ENCODE measurements at places on chromosomes 11 and 22.
A peak's percentile ranks its signal among the peaks of the same experiment; 100 is the strongest.

DNA sequence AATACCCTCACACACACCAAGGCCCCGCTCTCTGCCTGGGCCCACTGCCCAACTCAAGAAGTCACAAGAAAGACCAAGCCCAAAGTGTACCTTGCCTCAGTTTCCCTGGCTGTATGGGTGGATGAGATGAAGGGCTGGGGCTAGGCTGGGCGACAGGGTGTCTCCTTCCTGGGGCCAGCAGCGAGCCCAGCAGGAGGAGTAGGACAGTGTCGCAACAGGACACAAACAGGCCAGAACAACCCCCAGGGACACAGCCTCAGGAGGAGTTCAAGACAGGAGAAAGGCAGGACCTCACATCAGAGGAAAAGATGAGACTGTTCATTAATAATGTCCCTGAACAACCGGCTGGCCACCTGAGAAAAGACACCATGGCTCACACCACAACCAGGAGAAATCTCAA, 13.3 kb downstream of the CSNK1E start:
- DNase-seq: no peak

DNA sequence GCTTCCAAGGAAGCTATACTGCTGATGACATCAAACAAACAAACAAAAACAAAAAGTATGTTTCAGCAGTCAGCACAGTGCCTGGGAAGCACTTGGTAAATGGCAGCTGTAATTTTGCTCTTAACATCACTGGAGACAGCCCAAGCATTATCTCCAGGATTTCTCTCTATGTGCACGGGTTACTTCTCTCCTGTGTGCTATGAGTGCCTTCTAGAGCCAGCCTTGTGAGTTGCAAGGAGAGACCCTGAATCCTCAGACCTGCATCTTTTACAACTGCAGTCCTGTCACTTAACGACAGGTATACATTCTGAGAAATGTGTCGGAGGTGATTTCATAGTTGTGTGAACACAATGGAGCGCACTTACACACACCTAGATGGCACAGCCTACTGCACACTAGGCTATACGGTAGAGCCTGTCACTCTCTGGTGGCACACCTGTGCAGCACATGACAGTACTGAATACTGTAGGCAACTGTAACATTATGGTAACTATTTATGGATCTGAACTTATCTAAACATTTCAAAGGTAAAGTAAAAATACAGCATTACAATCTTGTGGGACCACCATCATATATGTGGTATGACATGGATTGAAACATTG, 662.5 kb upstream of the B3GAT1 start:
- no peak for DNase-seq

- DNase-seq: peak; percentile 50
Measured at GRCh38 chr22:33579448-33580093, 340.7 kb downstream of the LARGE1 start.

DNA sequence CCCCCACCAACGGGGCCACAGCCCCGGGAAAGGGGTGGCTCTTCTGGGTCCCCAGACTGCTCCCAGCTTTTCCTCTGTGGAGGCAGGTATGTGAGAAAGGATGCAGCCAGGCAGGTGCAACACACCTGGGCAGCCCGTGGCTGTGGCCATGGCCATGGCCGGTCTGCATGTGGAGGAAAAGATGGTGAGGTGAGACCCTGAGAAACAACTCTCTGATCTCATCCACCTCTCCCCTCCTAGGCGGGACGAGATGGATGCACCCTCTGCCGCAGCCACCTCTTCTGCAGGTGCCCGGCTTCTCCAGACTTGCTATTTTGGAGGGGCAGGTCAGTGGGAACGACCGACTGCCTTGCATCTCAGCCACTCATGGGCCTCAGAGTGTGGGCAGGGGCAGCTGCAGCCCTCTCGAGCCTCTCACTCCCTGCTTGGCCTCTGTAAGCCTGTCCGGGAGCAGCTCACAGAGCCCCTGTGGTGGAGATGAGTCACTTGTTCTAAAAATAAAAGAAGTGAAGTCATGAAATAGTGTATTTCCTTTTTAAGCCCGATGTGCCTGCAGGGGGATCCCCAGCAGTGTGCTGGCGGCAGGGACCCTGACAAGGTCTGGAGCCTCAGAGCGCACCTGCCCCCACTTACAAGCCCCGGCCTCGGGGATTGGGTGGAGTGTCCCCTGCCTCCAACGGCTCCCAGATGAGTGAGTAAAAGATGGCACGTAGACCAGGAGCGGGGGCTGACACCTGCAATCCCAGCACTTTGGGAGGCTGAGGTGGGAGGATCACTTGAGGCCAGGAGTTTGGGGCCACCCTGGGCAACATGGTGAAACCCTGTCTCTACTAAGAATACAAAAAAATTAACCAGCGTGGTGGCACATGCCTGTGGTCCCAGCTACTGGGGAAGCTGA, 10.7 kb downstream of the SMIM38 start:
- peak; percentile 60 for DNase-seq

DNA sequence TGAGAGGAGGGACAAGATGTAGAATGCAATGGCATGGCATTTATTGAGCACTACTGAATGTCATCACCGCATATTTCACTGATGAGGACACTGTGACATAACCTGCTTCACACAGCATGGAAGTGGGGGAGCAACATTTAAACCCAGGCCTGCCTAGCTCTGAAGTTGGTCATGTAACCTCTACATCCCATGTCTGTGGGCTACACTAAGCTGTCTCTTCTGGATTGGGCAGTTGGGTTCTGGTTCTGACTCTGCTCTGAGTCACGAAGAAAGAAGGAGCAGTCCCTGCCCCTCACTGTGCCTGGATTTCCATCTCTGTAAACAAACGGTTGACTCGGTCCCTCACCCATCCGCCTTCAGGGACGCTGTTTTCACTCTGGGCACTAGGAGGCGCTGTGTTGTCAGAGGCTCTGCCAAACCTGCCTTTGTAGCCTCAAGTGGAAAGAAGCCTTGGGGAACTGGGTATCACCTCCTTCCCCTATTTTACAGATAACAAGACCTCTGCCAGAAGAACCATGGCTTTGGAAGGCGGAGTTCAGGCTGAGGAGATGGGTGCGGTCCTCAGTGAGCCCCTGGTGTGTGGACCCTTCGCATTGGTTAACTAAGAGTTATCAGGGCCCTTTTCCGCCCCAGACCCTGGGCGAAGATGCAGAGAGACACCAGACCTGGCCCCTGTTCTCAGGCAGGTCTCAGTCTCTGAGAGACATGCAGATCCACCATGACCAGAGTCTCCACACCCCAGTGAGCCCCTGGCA, 12.7 kb upstream of the ARHGEF17 start:
- peak; percentile 51 for DNase-seq

DNA sequence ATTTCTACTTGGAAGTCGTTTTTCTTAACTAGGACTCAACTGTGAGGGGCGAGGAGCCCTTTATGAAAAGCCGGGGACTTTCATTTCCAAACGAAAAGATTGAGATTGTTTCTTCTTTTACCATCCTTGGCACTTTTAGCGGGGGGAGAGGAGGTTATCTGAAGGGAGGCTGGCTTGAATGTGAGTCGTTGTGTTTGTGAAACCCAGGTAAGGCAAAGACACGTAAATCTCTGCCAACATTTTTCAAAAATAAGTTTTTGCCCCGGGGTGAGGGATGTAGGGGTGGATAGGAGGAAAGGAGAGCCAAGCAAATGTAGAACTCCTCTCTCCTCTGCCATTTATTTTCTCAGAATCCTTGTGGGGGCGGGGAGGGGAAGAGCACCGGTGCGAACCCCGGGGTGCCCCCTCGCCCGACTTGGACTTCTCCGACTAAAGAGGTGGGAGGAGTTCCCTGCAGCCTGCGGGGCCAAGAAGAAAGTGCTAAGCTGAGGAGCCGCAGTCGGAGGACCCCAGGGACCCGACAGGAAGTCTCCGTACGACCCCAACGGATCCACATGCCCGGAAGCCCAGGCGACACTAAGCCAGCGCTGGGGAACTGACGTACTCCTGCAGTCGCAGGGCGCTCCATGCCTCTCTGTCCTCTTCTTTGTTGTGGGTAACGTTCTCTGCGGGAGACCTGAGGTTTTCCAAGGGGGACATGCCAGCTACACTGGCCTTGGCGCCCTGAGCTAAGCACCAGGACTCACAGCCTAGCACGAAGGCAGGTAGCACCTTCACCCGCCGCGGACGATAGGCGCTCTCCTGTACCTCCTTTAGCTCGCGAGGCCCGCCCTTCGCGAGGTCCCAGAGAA, 2.4 kb upstream of the WT1 start:
- DNase-seq: no peak

DNA sequence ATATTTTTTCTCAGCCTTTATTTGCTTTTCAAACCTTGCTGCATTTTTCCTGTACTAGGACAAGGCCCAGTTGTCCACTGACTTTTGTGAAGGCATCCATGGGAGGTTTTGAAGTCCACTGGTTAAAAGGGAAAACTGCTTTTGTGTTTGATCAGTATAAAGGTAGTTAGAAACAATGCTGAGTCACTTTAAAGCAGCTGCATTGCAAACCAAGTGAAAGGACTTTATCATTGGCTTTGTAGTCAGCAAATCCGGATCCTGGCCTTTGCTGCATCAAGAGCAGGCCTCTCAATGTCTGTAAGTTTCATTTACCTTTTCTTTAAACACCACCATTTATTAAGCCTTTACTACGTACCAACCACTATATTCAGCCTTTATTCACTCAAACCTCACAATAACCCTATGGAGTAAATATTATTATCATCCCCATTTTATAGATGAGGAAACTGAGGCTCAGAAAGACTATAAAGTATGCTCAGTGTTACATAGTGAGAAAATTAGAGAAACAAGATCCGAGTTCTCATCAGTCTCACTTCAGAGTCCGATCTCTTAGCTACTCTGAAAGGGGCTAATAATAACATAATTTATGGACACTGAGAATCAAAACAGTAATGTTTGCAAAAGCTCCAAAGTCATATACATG, 60.6 kb upstream of the HSD17B12 start:
- no peak for DNase-seq

- DNase-seq: no peak
Measured at GRCh38 chr11:115993590-115993989, 489.4 kb upstream of the CADM1 start.

- DNase-seq: no peak
Measured at GRCh38 chr11:43067681-43068080, 244.1 kb upstream of the API5 start.

DNA sequence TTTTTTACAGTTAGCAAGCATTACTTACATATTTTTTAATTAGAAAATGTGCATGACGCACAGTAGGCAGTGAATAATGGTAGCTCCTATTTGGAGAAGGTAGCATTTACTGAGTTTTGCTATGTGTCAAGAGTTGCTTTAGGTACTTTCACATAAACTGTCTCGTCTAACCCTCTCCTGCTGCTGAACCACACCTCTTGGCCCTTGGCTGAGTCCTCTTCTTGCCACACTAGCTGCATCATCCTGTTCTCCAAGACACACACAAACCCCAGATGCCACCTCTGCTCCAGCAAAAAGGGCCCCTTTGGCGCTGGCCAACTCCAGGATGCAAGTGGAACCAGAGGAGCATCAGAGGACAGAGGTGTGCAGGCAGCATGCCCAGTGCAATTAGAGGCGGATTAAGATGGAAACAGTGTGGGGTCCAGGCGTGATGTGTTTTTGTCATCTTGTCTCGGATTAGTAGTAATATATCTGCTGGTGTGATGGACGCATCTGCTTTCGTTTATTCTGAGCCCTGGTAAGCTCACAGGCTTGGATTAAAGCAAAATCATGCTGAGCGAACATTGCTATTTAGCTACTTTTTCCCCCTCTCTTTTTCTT, 367.0 kb upstream of the CADM1 start:
- no peak for DNase-seq

DNA sequence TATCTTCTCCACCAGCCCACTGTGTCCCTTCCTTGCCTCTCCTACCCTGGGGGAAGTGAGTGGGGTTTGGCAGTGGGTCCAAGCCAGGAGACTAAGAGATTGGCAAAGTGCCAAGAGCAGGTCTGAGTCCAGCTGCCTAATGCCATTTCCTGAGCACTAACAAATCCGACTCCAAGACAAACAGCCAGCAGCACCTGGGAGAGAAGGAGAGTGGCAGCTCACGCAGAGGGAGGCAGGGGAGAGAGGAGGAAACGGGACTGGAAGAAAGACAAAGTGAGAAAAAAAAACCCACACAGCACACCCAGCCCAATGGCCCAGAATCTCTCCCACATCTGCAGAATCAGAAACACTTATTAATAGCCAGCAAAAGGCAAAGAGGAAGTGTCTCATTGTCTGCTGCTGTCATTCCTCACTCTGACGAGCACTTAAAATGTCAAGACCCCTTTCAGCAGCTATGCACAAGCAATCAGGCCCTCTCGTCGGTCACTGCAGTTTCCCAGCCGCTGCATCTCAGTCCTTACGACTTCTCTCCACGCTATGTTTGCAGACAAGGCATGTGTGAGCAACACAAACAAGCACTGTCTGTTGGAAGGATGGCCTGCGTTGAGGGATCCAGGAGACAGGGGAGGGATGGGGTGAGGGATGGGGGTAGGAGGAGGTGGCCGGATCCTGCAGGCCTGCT, 558.4 kb upstream of the CADM1 start:
- DNase-seq: no peak

DNA sequence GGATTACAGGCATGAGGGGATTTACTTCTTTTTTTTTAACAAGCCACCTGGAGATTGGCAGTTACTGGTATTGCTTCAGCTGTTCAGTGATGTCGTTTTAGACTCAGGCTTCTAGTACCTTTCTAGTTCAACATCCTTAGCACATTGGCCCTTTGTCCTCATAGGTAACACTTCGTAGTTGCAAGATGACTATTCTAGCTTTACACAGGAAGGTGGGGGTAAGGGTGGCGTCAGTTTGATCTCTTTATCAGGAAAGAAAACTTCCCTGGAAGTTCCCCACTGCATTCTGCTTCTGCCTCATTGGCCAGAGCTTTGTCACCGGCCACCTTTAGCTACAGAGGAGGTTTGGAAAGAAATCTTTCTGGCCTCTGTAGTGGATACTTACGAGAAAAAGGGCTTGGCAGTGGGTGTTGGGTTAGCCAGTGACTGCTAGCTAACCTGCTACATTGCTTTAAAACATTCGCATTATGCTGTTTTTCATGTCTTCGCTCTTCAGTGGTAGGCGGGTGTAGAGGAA, 40.7 kb downstream of the SFI1 start:
- no peak for DNase-seq

- no peak for DNase-seq
Measured at GRCh38 chr11:9977554-9977953, 313.7 kb downstream of the SWAP70 start.

DNA sequence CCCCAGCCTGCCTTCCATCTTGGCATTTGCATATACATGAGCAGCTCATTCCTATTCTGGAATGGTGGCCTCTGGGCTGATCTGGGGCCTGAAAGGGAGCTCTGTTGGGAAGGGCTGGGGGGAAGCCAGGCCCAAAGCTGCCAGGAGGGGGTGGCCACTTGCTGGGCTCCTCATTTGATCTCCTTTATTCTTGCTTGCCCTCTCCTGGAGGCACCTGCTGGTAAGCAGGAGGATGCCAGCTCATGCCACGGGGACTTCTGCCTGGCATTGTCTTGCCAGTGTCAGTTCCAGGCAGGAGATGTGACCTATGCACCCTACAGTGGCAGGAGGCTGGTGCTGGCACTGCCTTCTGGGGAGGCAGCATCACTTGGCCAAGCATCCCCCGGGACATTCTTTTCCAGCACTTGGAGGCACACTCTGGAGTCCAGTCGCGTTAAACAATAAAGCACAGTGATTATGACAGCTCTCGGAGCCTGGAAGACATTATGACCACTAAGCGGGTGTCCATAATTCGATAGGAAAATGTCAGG, 128.3 kb downstream of the NTM start:
- no peak for DNase-seq

Data from foreskin melanocyte (primary cell).